ENCODE measurements at places on chromosomes 1 and 21.

GRCh38 chr21:35885942-35886541 lies 174.3 kb downstream of the SETD4 start:
- no peaks in the 10 kb centered on the region for H3K27me3 ChIP-seq
- no peak for DNase-seq
- H3K4me1 ChIP-seq, result no peaks in the 10 kb centered on the region
- no peak overlapping the region for H3K4me3 ChIP-seq
- H3K36me3 ChIP-seq, result no peaks in the 10 kb centered on the region
- no peak overlapping the region for H3K27ac ChIP-seq

DNA sequence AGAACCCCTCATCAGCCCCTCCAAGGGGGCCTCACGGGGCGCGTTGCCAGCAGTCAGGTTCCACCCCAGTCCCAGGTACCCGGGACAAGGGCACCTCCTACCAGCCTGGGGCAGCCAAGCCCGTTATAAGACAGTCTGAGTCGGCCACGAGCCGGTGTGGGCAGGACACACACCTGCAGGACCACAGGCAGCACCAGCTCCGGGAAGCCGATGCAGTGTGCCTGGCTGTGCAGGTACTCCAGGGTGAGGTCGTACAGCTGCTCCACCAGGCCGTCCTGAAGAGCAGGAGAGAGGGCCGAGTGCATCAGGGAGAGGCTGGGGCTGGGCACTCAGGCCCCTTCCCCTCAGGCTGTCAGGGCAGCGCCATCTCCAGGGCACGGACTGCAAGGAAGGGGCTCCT lies 11.1 kb downstream of the NOC2L start:
- H3K27ac ChIP-seq, result no peak overlapping the region
- peaks cover 2% of the 10 kb centered on the region for H3K27me3 ChIP-seq
- H3K4me1 ChIP-seq, result peaks cover 6% of the 10 kb centered on the region
- DNase-seq, result no peak

DNA sequence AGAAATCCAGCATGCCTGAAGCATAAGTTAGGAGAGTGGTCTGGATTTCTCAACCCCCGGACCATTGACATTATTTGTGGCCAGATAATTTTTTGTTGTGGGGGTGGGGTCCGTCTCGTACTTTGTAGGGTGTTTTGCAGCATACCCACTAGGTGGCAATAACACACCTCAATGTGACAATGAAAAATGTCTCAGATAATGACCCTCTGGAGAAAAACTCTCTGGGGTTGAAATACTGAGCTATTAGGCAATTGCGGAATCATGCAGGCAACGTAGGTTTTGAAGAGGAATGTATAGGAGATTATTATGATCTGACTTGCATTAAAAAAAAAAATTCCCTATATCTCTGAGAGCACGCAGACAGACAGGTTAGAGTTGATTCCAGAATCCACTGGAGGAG lies 25.3 kb upstream of the RRP15 start:
- H3K4me1 ChIP-seq, result no peaks in the 10 kb centered on the region
- H3K27me3 ChIP-seq, result no peaks in the 10 kb centered on the region
- no peak overlapping the region for H3K4me3 ChIP-seq
- no peaks in the 10 kb centered on the region for H3K36me3 ChIP-seq
- H3K27ac ChIP-seq, result no peak overlapping the region
- DNase-seq, result peak; percentile 17

- no peak overlapping the region for H3K27ac ChIP-seq
- H3K4me3 ChIP-seq, result no peak overlapping the region
- H3K36me3 ChIP-seq, result no peaks in the 10 kb centered on the region
- H3K27me3 ChIP-seq, result no peaks in the 10 kb centered on the region
- H3K4me1 ChIP-seq, result no peaks in the 10 kb centered on the region
- DNase-seq, result no peak
Observed at GRCh38 chr1:241992734-241993133, 6.2 kb downstream of the MAP1LC3C start.

- H3K27me3 ChIP-seq, result no peaks in the 10 kb centered on the region
- no peak overlapping the region for H3K4me3 ChIP-seq
- no peak for DNase-seq
Observed at GRCh38 chr1:151981178-151981525, 12.5 kb downstream of the S100A10 start.

DNA sequence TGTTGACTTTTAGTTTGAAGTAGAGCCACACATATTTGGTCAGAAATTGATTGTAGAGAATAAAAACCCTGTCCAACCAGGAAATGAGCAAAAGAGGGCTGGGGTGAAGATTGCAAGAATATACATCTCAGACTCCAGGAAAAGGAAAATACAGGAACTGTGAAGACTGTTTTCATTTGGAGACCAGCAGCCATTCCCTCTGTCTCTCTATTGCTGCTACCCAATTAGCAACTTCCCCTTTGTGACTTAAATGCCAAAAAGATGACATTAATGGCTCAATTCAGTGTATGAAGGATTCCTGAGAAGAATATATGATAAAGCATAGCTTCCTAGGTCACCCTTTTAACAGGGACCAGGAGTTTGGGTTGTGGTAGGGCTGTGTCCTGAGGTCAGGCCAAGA lies 31.6 kb upstream of the CEP350 start:
- H3K27me3 ChIP-seq, result no peaks in the 10 kb centered on the region
- H3K36me3 ChIP-seq, result no peaks in the 10 kb centered on the region
- DNase-seq, result no peak
- H3K27ac ChIP-seq, result no peak overlapping the region

DNA sequence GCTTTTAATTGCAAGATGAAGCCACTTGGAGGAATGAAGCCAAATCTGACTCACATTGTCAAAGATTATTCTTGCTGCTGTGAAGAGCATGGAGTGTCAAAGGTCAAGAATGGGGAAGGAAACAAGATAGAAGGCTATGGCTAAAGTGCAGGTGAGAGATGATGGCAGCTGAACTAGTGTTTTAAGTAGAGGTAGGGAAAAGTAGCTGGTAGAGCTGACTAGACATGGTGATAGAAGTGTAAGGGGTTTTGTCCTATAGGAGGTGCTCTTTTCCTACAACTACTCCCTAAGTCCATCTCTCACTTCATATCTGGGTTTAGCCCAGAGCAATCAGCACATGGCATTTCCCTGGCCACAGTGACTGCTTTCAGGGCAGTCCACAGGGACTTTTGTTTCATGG lies 11.8 kb downstream of the UBE2T start:
- no peak overlapping the region for H3K4me3 ChIP-seq
- H3K27me3 ChIP-seq, result no peaks in the 10 kb centered on the region
- H3K27ac ChIP-seq, result no peak overlapping the region
- DNase-seq, result no peak

- no peaks in the 10 kb centered on the region for H3K27me3 ChIP-seq
- H3K4me3 ChIP-seq, result no peak overlapping the region
- no peaks in the 10 kb centered on the region for H3K36me3 ChIP-seq
- no peak for DNase-seq
- no peak overlapping the region for H3K27ac ChIP-seq
Observed at GRCh38 chr1:30472009-30472408, 251.4 kb downstream of the MATN1 start.

GRCh38 chr1:160032165-160032820 lies 503 bp upstream of the PIGM start:
- H3K27me3 ChIP-seq, result peaks cover 6% of the 10 kb centered on the region
- H3K36me3 ChIP-seq, result no peaks in the 10 kb centered on the region
- DNase-seq, result no peak
- peak overlapping the region; percentile 68 for H3K4me3 ChIP-seq

DNA sequence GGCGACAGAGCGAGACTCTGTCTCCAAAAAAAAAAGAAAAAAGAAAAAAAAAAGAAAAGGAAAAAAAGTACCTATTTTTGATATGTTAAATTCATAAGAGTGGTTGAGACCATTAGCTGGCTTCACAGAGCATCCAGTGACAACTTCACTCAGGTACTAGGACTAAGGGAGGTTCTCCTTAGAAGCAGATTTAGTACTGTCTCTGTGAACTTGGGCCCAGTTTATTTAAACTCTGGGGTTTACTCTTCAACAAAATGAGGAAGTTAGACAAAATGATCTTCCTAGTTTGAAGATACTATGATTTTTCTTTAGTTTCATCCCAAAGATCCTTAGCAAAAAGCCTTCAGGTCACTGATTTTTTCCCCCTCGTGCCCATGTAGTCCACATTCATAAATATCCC lies 21.2 kb downstream of the MACO1 start:
- H3K27me3 ChIP-seq, result no peaks in the 10 kb centered on the region
- no peak overlapping the region for H3K4me3 ChIP-seq
- no peak for DNase-seq
- no peaks in the 10 kb centered on the region for H3K4me1 ChIP-seq
- no peak overlapping the region for H3K27ac ChIP-seq
- no peaks in the 10 kb centered on the region for H3K36me3 ChIP-seq

Data from hepatocyte (in vitro differentiated cells).